ENCODE measurements at places on chromosomes 11 and 22. TPM values are rescaled to one million over a fixed set of nuclear protein-coding genes. Genes with fewer than 3 reads are reported as not detected.
A peak's percentile ranks its signal among the peaks of the same experiment; 100 is the strongest.

KCNQ1OT1 gene
- 0.49 TPM for total RNA-seq

DNA sequence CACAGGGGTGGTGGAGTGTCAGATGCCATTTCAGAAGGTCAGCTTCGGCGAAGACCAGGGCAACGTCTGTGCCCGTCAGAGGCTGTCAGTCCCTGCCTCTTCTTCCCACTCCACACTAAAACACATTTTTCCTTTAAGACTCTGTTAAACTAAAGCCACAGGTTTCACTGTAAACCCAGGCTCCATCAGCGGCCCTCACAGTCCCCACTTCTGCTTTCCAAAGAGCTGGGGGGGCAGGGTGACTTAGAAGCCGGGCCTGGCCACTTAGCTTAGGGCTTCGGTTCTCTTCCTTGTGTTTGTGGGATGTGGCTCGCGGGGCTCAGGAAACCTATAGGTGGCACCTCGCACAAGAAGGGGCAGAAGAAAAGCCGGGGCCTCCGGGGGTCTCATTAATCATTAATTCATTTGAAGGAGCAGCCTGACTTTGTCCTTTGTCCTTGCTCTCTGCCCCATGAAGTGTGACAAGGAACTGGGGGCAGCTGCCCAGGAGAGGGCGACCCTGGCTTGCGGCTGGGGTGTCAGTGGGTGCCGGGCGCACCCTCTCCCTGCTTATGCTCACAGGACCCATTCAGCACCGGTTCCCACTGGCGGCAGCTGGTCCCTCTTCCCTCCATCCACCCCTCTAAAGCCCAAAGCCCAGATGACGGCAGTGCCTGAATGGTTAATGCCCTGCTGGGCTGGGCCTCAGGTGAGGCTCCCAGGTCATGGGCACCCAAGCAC is 4.1 kb downstream of the SLC25A45 start:
- no peak for DNase-seq

- no peak for DNase-seq
These were observed 22.2 kb downstream of the SVIP start for GRCh38 chr11:22807391-22807790.

DNA sequence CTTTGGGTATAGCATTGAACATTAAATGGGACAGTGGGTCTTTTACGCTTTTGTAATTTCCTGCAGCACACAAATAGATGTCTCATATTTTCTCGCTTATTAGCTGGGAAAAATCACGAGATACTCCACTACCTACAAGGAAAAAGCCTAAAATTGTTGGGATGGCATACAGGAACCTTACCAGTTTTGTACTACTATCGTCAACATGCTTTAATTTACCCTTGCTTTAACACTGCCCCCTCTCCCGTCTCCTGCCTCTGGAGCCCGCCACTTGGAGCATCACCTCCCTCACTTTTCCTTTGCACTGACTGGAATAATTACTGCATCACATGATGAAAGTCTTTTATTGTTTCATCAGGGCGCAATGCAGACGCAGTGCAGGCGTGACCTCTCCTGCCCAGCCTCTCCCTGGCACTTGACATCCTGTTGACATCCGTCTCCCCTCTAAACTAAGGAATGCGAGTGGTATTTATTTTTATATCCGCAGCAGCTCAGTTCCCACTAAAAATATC is 1.0 kb upstream of the FNBP4 start:
- DNase-seq: peak; percentile 84

GRCh38 chr11:68259122-68259959 is 12.4 kb downstream of the C11orf24 start:
- DNase-seq: no peak

- DNase-seq: peak; percentile 89
These were observed 18.7 kb upstream of the SCGB1D1 start for GRCh38 chr11:62171261-62171723.

GRCh38 chr11:9840460-9841004 is 176.7 kb downstream of the SWAP70 start:
- DNase-seq: no peak

KRTAP5-9 gene
- total RNA-seq: not detected

DNA sequence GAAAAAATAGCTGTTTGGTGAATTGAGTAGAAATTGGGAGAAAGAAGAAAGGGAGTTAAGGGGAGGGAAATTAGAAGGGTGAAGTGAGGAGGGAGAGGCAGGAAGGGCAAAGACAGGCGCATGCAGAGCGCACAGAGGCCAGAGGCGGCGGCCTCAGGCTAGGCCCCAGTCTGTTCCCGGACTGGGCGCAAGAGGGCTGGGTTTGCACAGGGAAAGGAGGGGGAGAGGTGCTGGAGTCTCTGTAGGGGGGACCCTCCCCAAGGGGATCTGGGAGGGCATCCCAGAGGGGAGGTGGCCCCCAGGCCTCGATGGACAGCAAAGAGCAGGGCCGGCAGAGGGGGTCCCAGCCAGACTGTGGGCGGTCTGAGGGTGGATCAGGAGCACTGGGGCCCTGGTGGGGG is 1.3 kb upstream of the FLRT1 start:
- no peak for DNase-seq

MMP13 gene
- not detected for total RNA-seq

- DNase-seq: no peak
These were observed 158.2 kb upstream of the E2F8 start for GRCh38 chr11:19398772-19399527.

CBLIF gene
- total RNA-seq: not detected

- peak; percentile 79 for DNase-seq
These were observed 7.9 kb downstream of the ASPHD2 start for GRCh38 chr22:26436903-26437515.

DNA sequence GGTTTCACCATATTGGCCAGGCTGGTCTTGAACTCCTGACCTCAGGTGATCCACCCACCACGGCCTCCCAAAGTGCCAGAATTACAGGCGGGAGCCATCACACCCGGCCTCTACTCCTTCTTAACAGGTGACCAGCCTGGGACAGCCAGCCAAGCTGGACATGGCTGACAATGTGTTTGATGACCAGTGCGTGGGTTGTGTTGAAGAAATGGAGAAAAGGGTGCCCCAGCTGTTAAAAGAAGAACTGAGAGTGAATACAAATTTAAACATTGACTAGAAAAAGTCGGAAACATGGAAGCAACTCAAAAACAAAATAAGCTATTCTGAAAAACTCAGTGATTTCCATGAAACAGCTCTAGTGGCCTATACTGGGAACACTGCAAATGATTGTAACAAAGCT is 86.5 kb upstream of the CLPB start:
- no peak for DNase-seq

KIRREL3 gene
- total RNA-seq: not detected

- no peak for DNase-seq
These were observed 128.1 kb downstream of the DBX1 start for GRCh38 chr11:20032127-20032526.

- peak; percentile 70 for DNase-seq
These were observed 1.8 kb downstream of the ALKBH8 start for GRCh38 chr11:107563702-107564101.

GRCh38 chr11:132039521-132039920 is 669.1 kb downstream of the NTM start:
- DNase-seq: no peak

GRCh38 chr11:116427903-116428637 is 344.7 kb downstream of the BUD13 start:
- DNase-seq: no peak

GRM5 gene
- not detected for total RNA-seq

PGA5 gene
- total RNA-seq: not detected

- DNase-seq: no peak
These were observed 58.4 kb upstream of the GAB2 start for GRCh38 chr11:78476066-78476465.

DNA sequence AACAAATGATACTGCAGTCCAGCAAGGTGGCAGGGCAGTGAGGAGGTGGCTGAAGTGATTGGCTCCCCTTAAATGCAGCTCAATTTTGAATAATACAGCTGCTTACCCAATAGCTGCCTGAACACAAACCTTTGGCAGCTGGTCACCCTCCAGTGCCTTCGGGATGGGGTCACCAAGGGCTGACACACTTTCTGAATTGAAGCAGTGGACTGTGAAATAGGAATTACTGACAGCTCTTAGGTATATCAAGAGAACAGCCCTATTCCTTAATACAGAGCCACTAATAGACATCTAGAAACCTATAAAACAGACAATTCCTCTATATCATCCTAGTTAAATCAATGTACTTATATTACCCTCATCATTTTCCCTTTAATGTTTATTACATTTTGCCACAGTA is 474.2 kb upstream of the KIRREL3 start:
- no peak for DNase-seq

- no peak for DNase-seq
These were observed 52.5 kb upstream of the PRDM11 start for GRCh38 chr11:45093761-45094455.

GRCh38 chr11:33480626-33481025 is 220.0 kb downstream of the C11orf91 start:
- DNase-seq: peak; percentile 84

NRXN2 gene
- total RNA-seq: 16.7 TPM

Measured in G401 (cell line).